ENCODE measurements at places on chromosomes 4 and X.

- DNase-seq: no peak
These were observed 457.4 kb downstream of the IL1RAPL1 start for GRCh38 chrX:29044423-29045184.

DNA sequence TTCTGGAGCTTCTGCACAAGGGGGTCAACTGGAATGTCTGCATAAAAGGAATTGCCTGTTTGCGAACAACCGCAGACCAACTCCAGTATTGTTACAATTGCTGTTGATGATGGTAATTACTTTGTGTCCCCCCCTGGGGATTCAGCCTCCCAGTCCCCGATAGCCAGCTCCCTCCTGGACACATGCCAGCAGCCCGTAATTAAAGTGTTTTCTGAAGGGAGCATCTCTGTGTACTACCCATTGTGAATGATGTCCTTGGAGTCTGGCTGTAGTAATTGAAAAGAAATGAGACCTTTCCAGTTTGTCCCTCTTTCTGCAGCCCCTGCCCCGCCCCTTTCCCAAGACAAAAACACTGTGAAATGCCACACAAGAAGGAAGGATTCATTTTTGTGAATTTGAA lies 377.1 kb upstream of the LCORL start:
- DNase-seq: no peak

GRCh38 chr4:80141543-80141942 lies 55.8 kb upstream of the PRDM8 start:
- no peak for DNase-seq

- no peak for DNase-seq
These were observed 7.2 kb downstream of the RAB28 start for GRCh38 chr4:13476915-13477314.

DNA sequence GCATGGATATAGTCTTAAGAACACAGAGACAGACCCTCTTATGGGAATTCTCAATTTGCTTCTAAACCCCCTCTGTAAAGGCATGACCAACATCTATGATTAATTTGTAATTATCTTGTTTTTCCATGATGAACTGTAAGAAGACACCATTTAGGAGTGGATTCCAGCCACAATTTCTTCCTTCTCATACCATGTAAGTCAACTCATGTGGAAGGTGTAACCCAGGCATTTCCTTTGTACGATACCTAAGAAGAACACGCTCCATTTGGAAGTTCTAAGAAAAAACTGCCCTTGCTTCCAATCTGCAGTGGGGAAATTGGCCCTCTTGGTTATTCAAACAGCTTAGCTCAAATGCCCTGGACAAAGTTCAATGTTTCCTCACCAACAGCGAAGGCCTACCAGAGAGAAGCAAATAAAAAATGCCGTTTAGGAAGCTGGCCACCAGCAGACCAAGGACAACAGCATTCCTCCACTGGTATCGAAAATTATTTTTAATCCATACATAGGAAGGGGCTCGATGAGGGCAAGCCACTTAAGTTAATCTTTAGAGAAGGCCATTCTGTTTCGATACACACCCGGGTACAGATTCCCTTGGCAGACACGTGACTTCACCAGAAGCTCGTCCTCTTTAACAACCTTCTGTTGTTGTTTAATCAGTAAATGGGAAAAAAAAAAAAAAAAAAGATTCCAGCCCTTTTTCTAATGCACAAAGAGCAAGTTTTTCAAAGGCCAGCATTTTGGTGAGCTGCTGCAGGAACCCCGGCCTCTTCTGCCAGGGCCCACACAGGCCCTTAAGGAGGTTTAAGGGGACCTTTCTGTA lies 2.6 kb downstream of the DHRSX start:
- no peak for DNase-seq

- DNase-seq: no peak
These were observed 19.9 kb upstream of the KLHL8 start for GRCh38 chr4:87240341-87240740.

GRCh38 chr4:88758264-88758663 lies 60.6 kb upstream of the NAP1L5 start:
- DNase-seq: no peak

GRCh38 chr4:8594097-8595038 lies 1.8 kb downstream of the CPZ start:
- DNase-seq: no peak

- no peak for DNase-seq
These were observed 225.2 kb downstream of the MID1 start for GRCh38 chrX:10395179-10395578.

DNA sequence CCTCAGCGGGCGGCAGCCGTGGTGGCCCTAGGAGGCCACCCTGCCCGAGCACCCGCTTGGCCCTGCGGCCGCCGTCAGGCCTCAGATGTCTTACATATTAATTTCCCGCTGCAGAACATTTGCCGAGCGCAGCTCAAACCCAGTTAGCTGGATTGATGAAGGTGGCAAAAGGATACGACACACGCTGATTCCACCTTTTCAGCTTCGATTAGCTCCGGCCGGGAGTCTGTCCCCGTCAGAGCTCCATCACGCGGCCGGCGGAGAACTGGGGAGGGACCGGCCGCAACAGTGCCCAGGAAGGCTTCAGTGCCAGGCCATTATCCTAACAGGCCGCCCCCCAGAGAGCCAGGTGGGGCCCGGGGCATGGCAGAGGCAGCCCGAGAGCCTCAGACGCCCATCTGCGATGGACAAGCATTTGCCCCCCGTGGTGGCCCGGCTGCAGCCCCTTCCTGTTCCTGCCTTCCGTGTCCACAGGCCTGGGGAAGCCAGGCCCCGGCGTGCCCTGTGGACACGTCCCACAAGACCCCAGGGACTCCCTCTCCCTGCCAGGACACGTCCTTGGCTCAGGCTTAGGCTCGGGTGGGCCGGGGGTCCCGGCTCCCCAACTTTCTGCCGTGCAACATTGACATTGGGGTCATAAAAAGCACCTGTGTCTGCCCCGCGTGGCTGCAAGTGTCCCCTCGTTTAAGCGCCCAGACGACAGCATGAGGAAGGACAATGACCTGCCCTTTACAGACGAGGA lies 133.8 kb upstream of the NKX1-1 start:
- DNase-seq: no peak

DNA sequence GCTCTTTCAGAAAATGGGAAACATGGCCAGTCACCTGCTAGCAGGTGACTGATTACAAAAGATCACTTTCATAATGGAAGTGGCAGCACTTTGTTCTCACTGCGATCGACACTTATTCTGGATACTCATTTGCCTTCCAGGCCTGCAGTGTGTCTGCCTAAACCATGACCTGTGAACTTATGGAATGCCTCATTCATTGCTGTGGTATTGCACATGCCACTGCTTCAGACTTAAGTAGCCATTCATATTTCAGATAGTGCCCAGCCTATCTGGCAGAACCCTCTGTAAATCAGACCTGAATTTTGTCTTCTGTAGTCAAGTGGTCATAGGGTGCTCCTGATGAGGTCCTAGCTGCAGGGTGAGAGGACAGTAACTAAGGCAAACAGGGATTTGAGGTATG lies 23.3 kb upstream of the MGST2 start:
- DNase-seq: no peak

- no peak for DNase-seq
These were observed 6.3 kb downstream of the MEPE start for GRCh38 chr4:87838890-87839591.

DNA sequence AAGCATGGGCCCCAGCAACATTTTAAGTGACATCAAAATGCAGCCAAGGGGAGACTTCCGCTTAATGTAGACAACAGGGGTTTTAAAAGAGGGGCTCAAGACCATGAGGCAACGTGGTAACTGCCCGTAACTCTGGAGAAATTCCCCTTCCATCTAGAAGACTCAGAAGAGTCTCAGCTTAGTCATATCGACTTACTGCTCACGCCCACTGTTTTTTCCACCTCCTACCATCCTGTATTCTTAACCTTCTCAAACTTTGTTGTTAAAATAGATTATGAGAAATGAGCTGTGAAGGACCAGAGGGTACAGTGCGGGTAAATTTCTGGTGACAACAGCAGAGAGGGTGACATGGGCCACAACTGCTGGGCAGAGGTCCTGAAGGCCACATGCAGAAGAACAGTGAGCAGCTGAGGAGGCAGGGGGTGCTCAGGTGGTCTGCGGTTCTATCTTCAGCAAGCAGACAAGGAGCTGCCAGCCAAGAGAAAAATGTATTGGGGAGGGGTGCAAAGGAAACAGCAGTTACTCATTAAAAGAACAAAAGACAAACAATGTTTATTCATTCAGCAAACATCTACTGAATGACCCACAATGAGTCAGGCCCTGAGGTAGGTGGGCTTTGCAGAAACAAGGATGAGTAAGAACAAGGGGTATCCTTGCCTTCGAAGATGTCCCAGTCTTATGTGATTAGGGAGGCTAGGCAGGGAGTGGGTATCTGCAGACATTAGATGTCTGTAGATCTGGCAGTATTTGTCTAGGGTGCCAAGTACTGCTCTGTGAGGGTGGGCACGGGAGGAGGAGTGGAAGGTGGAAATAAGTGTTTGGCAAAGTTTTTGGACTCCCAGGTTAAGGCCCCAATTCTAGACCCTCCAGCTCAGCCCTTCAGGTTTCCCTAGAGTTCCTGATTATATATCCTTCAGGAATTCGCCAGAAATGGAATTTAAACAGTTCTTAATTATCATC lies 175.3 kb downstream of the TSPAN5 start:
- DNase-seq: no peak

Data from tibial artery (tissue), 4 donors.